ENCODE measurements at places on chromosomes 16 and 17.

GRCh38 chr16:67394155-67395104 lies 1.1 kb upstream of the TPPP3 start:
- DNase-seq, result no peak

DNA sequence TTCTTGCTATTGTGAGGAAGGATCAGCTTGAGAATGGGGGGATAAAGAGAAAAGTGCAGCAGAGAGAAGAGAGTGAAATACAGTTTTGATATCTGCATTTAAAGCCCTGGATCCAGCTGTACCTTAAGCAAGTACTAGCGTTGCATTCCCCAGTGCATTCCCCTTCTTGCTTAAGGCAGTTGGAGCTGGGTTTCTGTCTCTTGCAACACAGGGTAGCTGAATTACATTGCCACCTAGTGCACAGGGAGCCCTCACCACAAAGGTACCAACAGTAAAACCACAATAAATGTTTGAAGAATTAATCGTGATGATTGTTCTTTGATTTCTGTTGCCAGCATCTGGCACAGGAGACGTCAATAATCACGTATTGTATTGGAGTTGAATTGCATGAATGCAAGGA lies 588.7 kb downstream of the RBFOX1 start:
- peak; percentile 29 for DNase-seq

DNA sequence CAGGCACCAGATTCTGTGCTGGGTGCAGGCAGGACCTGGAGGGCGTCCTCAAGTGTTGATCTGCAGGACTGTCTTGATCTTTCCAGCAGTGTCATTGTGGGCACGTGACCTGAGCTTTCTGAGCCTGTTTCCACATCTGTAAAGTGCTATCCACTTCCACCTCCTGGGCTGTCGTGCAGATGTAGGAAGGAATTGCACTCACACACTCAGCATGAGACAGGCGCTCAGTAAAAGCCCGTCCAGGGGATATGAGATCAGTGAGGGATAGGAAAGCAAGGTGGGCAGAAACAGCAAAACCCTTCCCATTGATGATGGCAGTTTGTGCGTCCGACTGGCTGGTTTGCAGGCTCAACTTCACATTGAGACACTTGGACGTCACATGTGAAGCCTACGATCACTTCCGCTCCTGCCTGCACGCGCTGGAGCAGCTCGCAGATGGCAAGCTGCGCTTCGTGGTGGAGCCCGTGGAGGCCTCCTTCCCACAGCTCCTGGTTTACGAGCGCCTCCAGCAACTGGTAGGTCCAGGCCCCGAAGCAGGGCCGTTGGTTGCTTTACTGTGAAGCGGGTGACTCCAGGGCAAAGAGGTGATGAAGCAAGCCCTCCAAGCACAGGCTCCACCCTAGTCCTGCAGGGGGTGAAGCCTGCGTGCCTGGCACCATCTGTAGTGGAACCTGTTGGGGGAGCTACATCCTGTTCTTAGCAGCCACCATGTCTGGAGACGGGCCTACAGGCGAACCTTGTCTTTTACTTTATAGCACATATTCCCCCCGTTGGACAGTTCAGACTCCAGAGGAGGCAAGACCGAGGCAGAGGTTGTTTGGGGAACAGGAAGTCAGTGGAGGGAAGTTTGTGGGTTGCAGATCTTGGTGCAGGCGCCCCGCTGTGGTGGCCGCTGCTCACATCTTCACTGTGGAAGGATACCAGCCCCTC lies 23.0 kb downstream of the METTL22 start:
- DNase-seq, result peak; percentile 61

- no peak for DNase-seq
Observed at GRCh38 chr17:19833914-19834313, 33.8 kb downstream of the ULK2 start.

GRCh38 chr16:87365021-87365713 lies 18.4 kb downstream of the FBXO31 start:
- no peak for DNase-seq

GRCh38 chr16:75351183-75351582 lies 82.1 kb downstream of the CFDP1 start:
- DNase-seq, result no peak

- no peak for DNase-seq
Observed at GRCh38 chr17:10144456-10144855, 54.0 kb downstream of the GAS7 start.

- DNase-seq, result no peak
Observed at GRCh38 chr16:84362471-84362941, 5.8 kb upstream of the ATP2C2 start.

DNA sequence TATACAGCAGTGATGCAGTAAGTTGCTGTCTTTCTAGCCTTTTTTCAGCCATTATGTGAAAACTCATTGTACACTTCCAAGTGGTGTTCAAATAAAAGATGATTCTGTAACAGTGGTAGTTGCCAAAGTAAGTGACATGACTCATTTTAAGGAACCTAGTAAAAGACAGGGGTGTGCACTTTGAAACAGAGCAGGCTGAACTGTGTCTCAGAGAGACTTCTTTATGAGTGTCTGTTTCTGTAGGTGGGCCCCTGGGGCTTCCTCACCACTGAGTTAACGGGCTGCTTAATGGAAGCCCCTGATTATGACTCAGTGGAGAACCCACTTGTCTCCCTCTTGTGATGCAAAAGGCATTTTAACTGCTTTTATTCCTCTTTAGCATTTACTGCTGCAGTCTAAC lies 147.3 kb downstream of the PCTP start:
- no peak for DNase-seq

- no peak for DNase-seq
Observed at GRCh38 chr17:4635823-4636375, 5.6 kb downstream of the ALOX15 start.

DNA sequence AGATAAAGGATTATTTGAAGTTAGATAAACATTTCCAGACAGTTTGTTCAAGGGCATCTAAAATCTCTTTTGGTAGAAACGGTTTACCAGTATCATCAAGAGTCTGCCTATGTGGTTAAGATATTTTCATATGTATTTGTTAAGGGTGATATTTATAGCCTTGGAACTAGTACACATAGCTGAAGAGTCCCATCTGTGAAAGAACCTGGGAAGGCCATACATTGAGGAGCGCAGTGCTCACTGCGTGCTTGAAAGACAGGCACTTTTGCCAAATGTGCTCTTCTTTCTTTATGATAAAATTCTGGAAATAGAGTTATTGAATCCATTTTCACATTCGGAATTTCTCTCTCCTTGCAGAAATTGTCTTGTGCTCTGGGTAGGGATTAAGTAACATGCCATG lies 7.7 kb downstream of the IGSF6 start:
- DNase-seq, result no peak

GRCh38 chr17:33459078-33459940 lies 166.2 kb upstream of the ASIC2 start:
- no peak for DNase-seq

DNA sequence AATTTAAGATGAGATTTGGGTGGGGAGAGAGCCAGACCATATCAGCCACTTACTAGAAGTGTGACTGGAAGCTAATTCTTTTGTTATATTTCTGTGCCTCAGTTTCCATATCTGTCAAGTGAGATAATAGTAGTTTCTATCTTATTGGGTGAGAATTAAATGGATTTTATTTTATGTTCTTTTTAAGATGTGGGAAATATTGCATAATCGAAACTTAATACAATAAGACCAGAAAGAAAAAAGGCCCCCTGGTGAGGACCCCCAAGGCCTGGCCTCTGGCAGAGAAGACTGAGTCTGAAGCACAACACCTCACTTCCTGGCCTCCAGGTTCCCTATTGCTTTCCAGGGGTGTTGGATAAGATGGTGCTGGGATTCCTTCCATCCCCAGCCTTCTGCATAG lies 13.7 kb downstream of the PLCG2 start:
- DNase-seq, result no peak

GRCh38 chr16:88382491-88383400 lies at the start of gene ZNF469:
ZNF469 (plus strand) TSS chr16:88382959; CDS start chr16:88427471, 44,512 bp downstream.
- no peak for DNase-seq

DNA sequence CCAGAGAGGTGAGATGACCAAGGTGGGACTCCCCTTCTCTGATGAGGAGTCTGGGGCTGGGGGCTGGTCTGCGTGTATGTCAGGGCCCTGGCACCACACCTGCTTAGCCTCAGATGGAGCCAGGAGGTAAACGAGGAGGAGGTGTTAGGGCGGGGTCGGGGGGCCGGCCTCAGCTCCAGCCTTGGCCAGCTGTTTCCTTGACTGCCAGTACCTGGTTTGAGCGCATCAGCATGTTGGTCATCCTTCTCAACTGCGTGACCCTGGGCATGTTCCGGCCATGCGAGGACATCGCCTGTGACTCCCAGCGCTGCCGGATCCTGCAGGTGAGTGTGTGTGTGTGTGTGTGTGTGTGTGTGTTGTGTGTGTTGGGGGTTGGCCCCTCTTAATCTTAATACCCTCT lies 8.1 kb downstream of the CACNA1G start:
- DNase-seq, result no peak

GRCh38 chr16:57131351-57131970 lies 39.1 kb downstream of the CPNE2 start:
- no peak for DNase-seq

DNA sequence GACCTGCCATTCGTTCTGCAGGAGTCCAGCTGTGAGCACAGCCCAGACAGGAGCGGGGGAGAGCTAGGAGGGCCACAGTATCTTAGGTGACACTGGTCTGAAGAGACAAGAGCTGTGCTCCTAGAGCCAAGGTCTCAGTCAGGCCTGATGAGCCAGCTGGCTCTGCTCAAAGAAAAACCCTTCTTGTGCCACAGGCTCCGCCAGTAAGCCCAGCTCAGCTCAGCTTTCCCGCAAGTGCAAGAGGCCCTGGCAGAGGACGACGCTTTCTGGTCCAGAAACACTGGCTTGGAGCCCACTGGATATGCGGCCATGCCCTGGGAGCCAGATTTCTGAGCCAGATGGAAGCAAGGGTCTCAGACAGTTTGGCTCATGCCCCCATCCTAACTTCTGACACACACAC lies 23.9 kb downstream of the PEMT start:
- DNase-seq, result no peak

Measured in Jurkat, Clone E6-1 (cell line).